Stimulated activated CD4-positive, alpha-beta T cell treated with anti-CD3 and anti-CD28 coated beads, Interleukin-2, amount 100 ng/mL, for 24 hours (primary cell): ENCODE measurements at places on chromosomes 3 and 15.

DNA sequence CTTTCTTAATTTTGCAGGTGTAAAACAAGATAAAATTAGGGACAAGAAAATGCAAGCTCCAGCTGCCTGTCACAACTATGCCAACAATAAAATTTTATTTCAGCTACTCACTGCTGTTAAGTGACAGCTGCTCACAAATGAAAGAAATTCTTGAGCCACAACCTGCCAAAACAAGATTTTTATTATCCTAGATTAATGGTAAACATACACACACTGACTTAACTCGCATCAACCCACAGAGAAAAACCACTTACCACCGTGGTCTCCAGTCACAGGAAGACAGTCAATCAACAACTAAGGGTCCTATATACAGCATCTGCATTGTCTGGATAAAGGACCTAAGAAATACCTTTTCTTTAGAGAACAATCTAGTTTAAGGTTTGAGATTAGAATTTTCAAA lies 31.3 kb downstream of the EFL1 start:
- no peak for DNase-seq

DNA sequence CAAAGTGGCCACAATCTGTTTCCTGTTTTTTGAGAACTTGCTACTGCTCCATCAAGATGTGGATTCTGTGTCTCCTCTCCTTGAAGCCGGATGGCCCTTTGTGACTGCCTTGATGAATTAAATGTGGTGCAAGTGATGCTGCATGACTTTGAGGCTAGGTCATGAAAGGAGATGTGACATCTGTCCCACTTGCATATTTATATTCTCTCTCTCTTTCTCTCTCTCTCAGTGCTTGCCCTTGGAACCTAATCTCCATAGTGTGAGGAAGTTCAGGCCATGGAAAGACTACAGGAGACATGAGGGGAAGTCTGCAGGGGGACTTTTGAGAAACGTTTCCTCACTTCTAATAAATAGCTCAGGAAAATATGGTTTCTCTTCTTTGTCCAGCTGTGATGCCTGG lies 50.0 kb upstream of the ADPGK start:
- DNase-seq: no peak

GRCh38 chr3:191148131-191148530 lies 50.9 kb upstream of the OSTN start:
- DNase-seq: no peak

- no peak for DNase-seq
These were observed 484.2 kb upstream of the THBS1 start for GRCh38 chr15:39096608-39097205.

GRCh38 chr3:193998123-193998448 lies 137.9 kb upstream of the HES1 start:
- no peak for DNase-seq

DNA sequence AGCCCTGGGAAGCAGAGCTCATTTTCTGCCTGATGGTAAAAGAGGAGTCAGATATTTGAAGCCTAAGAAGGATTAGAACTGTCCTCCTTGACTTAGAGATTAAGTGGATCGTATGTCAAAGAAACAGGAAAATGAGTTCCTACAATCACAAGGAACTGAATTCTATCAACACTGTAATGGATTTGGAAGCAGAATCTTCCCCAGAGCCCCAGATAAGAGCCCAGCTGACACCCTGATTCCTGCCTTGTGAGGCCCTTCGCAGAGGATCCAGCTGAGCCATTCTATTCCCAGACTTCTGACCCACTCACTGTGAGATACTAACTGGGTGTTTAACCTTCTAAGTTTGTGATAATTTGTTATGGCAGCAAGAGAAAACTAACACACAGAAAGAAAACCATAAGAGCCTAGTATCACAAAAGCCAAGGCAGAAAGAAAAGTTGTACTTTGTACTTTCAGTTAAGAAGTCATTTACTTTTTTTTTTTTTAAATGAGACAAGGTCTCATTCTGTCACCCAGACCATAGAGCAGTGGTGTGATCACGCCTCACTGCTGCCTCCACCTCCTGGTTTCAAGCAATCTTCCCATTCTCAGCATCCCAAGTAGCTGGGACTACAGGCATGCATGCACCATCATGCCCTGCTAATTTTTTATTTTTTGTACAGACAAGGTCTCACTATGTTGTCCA lies 61.1 kb upstream of the ZBTB20 start:
- no peak for DNase-seq

DNA sequence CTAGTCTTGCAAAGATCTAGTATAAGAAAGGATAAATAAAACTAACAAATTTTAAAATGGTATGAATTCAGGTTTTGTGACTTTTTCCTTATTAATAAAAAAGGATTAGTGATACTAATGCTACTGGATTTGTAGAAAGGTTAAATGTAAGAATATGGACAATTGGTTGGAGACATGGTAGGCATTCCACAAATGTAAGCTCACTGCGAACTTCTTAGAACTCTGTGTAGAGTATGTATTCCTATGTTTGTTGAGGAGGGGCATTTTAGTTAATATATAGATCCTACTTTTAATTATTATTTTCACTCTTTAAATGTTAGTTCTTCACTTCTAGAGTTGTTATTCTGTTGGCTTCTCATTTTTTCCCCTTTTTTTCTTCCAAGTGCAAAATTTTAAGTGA lies 414.3 kb downstream of the RBMS3 start:
- DNase-seq: no peak

GRCh38 chr3:195508185-195508584 lies 34.9 kb downstream of the PPP1R2 start:
- no peak for DNase-seq

DNA sequence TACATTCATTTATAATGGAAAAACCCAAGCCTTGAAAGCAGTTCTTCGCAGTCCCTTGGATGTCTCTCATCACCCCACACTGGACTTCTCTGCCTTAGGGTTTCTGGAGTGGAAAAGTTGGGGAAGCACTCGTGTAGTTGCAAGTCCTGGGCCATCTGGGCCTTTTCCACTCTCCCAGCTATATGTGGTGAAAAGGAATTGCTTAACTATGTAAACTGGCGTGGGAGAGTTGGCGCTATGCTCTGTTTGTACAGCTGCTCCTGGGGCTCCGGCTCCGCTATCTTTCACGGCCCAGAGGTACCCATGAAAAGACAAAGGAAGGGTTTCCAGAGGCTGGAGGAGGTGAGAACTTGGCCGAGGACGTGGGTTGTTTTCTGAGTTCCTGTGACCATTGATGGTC lies 81.1 kb upstream of the MYZAP start:
- DNase-seq: no peak

GRCh38 chr3:17602126-17602525 lies 140.3 kb downstream of the TBC1D5 start:
- no peak for DNase-seq

GRCh38 chr15:93040288-93041158 lies 48.5 kb downstream of the RGMA start:
- no peak for DNase-seq

- DNase-seq: no peak
These were observed 298.7 kb upstream of the GOLIM4 start for GRCh38 chr3:168394439-168394838.

DNA sequence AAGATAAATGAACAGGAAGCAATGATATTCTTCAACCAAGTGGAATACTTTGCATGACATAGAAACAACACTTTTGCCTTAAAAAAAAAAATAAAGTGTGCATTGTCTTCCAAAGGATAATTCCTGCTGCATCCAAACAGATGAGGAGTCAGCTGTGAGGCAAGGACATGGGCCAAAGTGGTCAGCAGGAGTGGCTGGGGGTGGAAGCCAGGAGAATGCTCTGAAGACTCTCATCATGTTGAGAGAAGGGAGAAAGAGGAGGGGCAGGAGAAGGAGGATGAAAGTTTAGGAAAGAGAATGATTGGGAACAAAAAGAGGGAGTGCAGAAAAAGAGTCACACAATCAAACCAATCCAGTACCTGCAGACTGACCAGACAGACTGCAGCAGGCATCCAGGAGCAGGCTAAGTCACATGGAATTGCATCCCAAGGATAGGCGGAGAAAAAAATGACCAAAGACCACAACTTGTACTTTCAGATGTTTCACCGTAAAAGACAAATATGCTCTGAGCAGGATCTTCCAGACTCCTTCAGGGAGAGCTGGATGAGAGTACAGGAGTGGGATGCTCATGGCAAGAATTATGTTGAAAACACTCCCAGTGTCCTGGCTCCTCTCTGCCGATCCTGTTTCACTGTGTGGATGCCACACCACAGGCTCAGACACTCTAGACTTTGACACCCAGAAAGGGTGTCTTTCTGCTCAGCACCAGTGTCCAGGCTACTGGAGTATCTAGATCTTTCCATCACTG lies 11.9 kb downstream of the ABI3BP start:
- DNase-seq: no peak

DNA sequence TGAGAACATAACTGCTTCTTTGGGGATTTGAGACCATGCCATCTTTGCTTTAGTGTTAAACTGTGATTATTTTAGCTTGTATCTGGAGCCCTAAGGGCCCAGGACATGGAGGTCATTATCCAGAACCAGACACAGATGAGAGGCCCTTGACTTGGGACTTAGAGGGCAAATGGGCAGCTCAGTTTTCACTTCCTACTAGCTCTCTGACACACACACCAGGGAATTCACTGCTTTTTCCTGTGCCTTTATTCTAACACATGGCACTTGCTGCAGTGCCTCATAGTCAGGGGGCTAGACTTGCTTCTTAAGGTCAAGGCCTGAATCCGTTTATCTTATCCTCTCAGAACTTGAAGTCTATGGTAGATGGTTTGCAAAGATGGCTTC lies 33.3 kb downstream of the AMOTL2 start:
- DNase-seq: no peak

DNA sequence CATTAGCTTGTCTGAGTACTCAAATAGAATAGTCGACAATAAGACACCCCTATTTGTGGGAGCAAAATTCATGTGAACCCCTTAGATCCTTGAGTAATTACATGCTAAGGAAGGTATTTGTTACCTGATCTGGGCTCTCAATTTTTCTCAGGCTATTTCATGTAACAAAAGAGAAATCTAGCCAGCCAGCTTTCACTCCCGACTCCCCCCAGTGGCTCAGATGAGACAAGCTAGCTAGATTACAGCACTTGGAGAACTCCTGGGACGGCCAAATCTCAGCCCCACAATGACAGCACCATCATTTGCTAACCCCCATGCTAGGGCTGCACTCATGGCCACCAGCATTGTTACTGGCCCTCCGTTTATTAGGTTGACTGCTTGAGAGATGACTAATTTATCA lies 41.3 kb downstream of the GLDN start:
- no peak for DNase-seq

DNA sequence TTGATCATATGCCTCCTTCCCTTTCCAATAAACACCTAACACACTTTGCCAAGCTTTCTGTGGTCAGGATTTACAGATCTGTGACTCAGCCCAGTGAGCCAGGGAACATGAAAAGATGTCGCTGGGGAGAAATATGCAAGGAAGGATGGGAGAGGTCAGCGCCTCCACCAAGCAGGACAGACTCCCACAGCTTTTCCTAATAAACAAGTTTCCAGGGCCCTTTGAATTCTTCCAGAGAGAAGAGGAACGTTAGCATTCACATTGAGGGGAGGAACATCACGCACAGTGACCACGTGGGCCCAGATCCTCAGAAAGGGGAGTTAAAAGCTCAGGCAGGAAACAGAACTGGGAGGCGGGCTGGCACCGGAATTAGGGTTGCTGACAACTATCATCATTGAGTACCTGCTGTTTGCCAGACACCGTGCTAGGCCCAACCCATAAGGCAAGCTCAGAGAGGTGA lies 33.3 kb upstream of the MRPS22 start:
- DNase-seq: no peak

DNA sequence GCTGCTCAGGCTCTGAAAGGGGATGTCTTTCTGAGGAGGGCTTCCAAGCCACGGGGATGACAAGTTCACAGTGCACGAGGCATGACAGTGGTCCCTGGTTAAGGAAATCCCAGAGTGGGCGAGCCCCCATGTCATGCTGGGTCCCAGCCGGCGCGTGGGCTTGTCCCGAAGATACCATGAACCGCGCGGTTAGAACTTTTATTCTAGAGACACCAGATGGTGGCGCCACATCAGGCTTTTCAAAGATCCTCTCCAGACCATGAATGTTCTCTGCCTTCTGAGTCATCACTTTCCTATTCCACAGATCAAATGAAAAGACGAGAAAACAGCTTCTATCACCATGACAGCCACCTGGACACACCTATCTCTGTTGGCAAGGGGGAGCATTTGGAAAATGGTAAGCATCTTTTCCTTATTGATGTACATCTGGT lies 227.8 kb upstream of the LYSMD4 start:
- DNase-seq: no peak

DNA sequence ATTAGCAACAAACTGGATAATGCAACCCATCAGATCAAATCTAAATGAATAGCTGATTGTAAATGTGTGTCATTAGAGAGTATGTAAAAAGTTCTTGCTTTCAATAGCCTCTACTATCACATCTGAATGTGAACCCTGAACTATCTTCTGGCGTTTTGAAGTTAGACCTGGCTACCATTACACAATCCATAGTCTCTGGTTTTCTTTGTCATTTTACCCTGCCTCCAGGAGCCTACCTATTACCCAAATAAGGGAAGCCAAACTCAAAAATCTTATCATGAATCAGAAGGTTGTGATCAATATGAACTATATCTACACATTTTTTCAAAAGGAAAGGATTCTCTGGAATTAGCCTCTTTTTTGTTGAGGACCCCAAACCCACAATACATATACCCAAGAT lies 31.8 kb downstream of the PCYT1A start:
- no peak for DNase-seq

GRCh38 chr3:168036619-168037018 lies 59.1 kb downstream of the GOLIM4 start:
- DNase-seq: no peak

DNA sequence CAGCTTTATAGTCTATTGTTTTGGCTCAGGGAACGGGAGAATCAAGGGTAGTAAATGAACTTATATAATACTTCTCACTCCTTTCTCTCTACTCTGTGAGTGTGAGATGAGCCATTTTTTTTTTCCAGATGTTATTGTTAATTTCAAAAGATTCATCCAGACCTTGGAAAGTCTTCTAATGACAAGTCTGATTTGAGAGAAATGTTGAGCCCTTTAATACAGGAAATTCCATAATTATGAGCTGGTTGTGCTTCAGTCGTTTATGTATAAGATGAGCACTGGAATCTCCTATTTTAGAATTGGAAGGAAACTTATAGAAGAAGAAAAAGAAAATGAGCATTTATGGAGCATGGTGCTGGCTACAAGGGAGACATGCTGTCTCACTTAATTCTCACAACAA lies 92.0 kb downstream of the FBN1 start:
- no peak for DNase-seq

DNA sequence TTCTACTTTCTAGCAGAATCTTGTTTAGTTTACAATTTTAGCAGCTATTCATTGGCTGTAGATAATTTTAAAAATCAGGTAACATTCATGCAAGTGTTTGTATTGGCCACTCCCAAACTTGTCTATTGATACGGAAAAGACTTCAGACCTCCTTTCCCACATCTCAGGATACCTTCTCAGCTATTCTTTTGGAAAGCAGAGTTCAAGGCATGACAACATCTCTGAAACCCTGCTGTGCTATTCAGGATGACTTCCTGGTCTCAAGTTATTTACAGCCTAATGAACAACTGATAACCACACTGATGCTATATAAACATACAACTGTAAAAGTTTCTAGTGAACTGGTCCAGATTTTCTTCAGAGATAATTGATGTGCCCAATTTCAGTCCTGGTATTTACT lies 55.8 kb downstream of the DZIP3 start:
- DNase-seq: no peak
